ENCODE measurements at places on chromosomes 3 and 15.
A peak's percentile ranks its signal among the peaks of the same experiment; 100 is the strongest.

- no peak for DNase-seq
These were observed 112.7 kb upstream of the C3orf80 start for GRCh38 chr3:160112481-160112880.

DNA sequence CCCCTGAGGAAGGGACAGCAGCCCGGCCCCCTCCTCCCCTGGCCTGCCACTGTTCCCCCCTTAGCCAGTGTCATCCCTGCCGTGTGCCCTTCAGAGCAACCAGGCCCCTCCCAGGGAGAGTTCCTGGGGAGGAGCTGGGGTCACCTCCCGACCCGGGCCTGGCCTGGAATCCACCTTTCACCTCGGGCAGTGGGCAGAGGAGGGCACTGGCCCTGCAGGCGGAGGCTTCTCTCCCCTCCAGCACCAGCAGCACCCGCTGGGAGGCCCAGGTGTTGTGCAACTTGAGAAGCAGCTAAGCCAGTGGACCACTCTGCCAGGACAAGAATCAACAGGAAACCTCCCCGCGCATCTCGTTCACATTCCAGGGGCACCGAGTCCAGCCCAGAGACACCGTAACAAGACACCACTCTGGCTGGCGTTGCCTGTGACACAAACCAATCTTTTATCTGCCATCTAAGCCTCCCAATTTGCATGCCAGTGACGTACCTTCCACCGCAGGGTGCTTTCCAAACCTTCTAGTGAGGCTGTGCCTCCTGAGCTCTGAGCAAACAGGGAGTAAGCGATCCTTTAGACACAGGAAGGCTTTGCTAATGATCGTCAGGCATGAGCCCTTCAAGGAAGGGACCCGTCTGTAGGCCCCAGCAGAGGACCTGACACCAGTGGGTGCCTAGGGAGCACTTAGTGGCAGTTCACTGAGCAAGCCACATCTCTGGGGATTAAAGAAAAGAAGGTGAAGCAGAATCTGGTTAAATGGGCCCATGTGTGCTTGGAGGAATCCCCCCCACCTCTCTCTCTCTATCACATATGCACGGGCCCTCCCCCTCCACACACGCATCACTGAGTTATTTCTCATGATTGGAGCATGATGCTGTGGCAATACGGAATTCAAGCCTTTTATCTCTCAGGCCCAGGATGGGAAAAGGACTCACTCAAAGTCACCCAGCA lies 98.9 kb upstream of the TLE3 start:
- DNase-seq = peak; percentile 98

- no peak for DNase-seq
These were observed 31.3 kb upstream of the SETMAR start for GRCh38 chr3:4271834-4272233.

DNA sequence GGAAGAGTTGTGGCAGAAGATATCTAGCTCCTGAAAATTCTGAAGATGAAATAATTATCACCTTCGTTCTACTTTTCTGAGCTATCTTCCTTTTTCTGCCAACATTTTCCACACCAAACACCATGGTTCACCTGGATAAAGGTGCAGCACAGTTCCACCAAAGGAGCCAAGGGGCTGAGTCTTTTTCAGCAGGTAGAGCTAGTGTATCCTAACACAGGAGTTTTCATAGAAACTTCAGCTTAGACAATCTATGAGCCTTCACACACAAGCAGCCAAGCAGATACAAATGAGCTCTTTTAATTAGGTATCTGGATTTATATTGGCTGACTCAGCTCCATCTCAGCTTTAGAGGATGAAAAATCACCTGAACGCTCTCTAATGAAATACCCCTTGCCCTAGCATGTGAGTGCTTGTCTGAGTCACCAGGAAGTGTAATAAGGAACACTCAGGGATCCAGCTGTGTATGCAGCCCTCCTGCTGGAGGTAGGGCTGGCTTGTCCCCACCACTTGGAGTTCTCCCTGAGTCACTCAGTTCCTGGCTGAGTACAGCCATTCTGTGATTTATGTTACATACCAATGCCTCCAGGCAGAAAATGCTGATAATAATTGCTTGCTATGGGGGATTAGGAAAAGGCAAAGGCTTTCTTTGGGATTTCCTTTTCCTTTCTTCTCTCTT lies 385.7 kb downstream of the LSAMP start:
- peak; percentile 95 for DNase-seq

GRCh38 chr3:13513051-13513912 lies 33.2 kb downstream of the HDAC11 start:
- DNase-seq = peak; percentile 82

- DNase-seq = no peak
These were observed 74.6 kb downstream of the CNTN3 start for GRCh38 chr3:74539876-74540275.

DNA sequence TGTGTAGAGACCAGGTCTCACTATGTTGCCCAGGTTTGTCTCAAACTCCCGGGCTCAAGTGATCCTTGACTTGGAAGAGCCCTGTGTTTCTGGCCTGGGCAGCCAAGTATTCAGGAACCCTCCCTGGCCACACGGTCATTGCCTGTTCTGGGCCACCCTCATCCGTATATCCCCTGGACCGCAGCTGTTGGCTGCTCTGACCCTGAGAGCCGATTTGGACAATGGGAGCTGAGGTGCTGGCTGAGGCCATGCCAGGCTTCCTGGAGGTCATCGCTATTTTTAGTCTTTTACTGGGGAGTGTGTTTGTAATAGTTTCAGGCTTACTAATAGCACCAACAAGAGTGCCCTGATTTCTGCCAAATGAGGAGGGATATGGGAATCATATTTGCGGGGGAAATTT lies 60.7 kb downstream of the ADAMTS7 start:
- DNase-seq = no peak

GRCh38 chr3:72659188-72659587 lies 189.1 kb downstream of the SHQ1 start:
- DNase-seq = no peak

- DNase-seq = no peak
These were observed 128.2 kb upstream of the PLXNA1 start for GRCh38 chr3:126854666-126855065.

- DNase-seq = no peak
These were observed 7.3 kb upstream of the TPM1 start for GRCh38 chr15:63035253-63035652.

DNA sequence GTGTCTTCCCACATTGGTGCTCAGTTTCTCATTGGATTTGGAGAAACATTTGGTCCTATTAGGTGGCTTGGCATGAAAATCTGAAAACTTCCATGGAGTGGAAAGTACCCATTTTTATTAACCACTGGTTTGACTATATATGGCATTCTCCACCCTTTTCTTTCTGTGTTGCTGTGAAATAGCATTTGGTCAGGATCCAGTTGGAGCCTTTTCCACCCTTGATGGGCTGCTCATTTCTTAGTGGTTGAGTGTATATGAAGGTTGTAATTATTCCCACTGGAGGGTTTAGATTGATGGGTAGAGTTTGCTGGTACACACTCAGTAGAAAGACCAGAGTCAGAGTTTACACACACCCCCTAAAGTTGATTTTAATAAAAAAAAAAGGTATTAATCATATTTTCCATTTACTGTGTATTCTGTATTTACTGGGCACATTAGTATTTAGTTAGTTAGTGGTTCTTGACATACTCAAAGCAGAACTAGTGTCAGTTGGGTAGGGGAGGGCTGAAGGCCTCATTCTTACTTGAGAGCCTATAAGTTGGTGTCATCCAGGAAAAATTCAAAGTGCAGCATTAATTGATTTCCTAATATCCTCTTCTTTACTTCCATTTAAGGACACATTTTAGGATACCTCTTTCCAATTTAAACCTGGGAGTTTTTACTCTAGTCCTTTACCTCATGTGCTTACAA lies 69.5 kb downstream of the FLNB start:
- DNase-seq = no peak

GRCh38 chr3:65331730-65332129 lies 643.9 kb upstream of the ADAMTS9 start:
- no peak for DNase-seq

GRCh38 chr15:31869686-31870307 lies 160.5 kb upstream of the CHRNA7 start:
- DNase-seq = no peak

- no peak for DNase-seq
These were observed 141.5 kb upstream of the TBL1XR1 start for GRCh38 chr3:177338697-177339219.

DNA sequence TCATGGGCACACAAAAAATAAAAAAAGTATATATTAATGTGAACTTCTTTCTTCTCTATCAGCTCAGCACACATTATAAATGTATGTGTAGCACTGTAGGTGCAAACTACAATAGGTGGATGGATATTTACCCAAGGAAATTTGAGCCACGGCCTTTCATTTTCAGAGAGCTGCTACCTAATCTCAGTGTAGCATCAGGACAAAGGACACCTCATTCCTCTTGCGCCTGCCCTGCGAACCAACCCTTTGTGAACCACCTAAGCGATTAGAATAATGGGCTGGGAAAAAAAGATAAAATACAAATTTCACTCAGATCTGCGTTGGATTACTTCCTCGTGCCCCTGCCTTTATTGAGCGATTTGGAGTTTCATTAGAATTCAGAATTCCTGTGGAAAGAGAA lies 263.2 kb downstream of the NR2F2 start:
- no peak for DNase-seq

DNA sequence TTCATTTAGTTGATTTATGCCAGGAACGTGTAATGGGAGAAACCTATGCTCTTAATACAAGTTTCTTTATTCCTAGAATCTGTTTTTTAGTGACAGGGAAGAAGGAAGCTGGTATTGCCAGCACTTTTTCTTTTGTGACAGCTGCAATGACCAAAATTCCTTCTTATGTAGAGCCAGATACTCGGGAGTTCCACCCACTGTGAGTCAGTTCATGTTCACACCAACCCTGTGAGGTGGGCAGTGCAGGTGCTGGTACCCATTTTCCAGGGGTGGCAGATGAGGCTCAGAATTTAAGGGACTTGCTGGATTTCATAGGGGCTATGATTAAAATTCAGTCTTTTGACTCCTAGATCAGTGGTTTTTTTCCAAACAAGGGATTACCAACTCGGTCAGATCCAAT lies 34.7 kb downstream of the OXNAD1 start:
- no peak for DNase-seq

DNA sequence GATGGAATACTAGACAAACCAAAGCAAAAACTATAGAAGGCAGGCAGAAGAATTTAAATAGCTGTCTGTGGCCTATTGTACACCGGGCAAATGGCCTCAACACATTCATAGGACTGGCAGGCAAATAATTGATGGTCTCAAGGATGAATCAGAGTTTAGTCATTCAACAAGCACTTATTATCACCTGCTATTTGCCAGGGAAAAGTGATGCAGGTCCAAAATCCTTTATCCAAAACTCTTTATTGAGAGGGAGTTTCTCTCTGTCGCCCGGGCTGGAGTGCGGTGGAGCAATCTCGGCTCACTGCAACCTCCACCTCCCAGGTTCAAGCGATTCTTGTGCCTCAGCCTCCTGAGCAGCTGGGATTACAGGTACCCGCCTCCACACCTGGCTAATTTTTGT lies 2.3 kb downstream of the EIF2AK4 start:
- no peak for DNase-seq

GRCh38 chr15:67322481-67322880 lies 67.9 kb downstream of the IQCH start:
- no peak for DNase-seq

- no peak for DNase-seq
These were observed 3.5 kb upstream of the ACAP2 start for GRCh38 chr3:195446359-195446758.

DNA sequence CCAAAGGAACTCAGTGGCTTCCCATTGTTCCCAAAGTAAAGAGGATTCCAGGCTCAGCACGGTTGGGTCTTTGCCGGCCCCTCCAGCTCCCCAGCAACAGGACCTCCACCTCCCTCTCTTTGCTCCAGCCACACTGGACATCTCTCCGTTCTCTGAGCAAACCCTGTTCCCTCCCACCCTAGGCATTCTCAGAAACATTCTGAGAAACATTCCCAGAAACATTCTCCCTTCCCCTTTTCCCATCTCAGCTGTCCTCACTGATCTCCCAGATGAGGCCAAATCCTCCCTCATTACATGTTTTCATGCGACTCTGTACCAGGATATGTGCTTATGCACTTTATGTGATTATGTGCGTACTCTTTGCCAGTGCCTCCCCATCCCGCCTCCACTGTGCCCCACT lies 14.1 kb downstream of the CCDC33 start:
- no peak for DNase-seq

- peak; percentile 87 for DNase-seq
These were observed 50.0 kb upstream of the GSK3B start for GRCh38 chr3:120144267-120144666.

DNA sequence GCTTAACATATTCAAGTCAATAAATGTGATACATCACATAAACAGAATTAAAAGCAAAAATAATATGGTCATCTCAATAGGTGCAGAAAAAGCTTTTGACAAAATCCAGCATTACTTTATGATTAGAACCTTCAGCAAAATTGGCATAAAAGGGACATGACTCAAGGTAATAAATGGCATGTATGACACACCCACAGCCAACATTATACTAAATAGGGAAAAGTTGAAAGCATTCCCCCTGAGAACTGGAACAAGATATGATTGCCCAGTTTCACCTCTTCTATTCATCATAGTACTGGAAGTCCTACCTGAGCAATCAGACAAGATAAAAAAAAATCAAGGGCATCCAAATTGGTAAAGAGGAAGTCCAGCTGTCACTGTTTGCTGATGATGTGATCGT lies 594.7 kb downstream of the DIPK2A start:
- no peak for DNase-seq

GRCh38 chr3:38168151-38169026 lies 3.1 kb downstream of the OXSR1 start:
- no peak for DNase-seq

GRCh38 chr15:57969355-57969754 lies 96.2 kb downstream of the ALDH1A2 start:
- no peak for DNase-seq

GRCh38 chr3:164408326-164408725 lies 670.0 kb downstream of the SI start:
- no peak for DNase-seq

- DNase-seq = no peak
These were observed 29.0 kb downstream of the TMEM45A start for GRCh38 chr3:100521439-100521845.

DNA sequence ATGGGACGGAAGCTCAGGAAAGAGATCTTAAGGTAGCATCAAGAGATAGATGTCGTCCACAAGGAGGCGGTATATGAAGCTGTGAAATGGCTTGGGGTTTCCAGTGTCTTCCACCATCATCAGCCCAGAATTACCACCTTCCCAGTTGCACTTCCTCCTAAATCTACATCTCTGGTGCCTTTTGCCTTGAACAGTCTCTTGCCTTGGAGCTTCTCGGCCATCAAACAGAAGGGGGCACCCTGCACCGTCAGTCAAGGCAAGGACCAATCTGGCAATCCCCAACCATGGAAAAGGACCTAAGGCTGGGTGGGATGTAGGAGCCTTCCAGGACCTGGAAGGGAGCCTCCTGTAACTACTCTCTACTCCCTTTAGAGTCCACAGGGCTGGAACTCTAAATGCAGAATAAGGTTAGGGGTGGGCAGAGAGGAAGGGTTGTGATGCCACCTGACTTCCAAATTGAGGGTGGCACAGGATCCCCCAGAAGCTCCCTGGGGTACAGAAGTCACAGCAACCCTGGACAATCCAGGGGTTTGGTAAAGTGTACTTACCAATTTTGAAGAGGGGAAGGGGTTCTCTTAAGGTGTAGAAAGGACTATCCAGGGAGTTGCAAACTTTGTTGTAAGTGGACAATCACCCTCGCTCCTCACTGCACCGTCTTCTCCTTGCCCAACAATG lies 1.0 kb upstream of the RYR3 start:
- DNase-seq = peak; percentile 88
